ENCODE measurements at places on chromosomes 16 and 17. TPM values are rescaled to one million over a fixed set of nuclear protein-coding genes. Genes with fewer than 3 reads are reported as not detected.

- peak; percentile 64 for DNase-seq
These were observed 13.2 kb downstream of the IL4R start for GRCh38 chr16:27326738-27327585.

GRCh38 chr17:19316761-19317358, 45.7 kb downstream of the B9D1 start:
- no peak for DNase-seq

DNA sequence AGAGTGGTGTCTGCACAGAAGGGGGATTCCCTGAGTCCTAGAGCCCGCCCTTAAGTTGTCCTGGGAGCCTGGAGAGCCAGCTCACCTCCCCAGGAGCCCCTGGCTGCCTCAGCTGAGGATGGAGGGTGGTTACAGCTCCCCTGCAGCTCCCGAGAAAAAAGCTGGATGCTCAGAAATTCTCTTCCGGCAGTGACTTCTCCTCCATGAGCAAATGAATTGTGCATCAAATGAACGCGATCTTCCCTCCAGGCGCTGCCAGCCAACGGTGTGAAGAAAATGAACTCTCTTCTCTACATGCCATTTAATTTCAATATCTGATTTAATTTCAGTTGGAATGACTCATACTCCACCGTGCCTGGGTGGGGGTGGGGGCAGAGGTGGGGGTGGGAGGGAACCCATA, 14.3 kb upstream of the C16orf74 start:
- DNase-seq, result no peak

- DNase-seq, result no peak
These were observed 18.3 kb downstream of the SLC7A6OS start for GRCh38 chr16:68292425-68292824.

- DNase-seq, result no peak
These were observed 396.6 kb upstream of the DYNLRB2 start for GRCh38 chr16:80144191-80144590.

DNA sequence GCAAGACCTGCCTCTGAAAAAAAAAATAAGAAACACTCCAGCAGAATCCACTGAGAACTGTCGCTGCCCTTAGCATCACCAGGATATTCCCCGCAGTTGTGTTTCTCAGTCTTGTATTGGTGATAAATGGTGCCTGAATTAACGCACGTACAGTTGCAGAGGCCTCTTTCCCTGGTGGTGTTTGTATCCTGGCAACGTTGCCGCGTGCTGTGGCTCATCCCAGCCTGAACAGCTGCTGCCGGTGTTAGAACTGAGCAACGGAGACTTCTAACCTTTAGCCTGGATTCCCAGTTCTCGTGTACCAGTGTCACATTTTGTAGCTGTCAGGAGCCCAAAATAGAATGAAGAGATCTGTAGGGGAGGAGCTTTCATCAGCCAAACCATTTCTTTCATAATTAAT, 4.8 kb downstream of the MLYCD start:
- no peak for DNase-seq

DNA sequence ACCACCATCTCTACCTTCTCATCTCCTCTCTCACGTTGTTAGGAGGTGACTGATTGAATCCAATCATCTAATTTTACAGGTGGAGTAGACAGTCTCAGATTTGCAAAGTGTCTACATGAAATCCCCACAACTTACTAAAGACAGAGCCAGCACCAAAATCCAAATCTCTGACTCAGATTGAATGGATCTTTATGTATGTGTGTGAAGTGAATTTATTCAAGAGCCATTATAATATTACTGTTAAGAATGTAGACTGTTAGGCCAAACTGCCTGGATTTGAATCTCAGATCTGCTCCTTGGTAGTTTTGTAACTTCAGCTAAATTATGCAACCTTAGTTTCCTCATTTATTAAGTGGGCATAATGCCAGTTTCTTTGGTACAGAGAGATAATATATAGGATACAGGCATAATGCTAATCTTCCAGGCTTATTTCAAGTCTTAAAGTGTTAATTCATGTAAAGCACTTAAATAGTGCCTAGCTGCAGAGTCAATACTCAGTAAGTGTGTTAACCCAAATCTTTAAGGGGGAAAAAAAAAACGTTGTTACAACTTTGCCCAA, 12.7 kb downstream of the CNEP1R1 start:
- no peak for DNase-seq

GRCh38 chr17:22510504-22510903, 818.2 kb downstream of the KCNJ18 start:
- no peak for DNase-seq

GRCh38 chr17:27536781-27537180, 80.5 kb downstream of the KSR1 start:
- DNase-seq, result no peak

- DNase-seq, result no peak
These were observed 49.9 kb downstream of the NLRC5 start for GRCh38 chr16:57039148-57039812.

GRCh38 chr16:81366316-81366932, 51.7 kb downstream of the GAN start:
- no peak for DNase-seq

DNA sequence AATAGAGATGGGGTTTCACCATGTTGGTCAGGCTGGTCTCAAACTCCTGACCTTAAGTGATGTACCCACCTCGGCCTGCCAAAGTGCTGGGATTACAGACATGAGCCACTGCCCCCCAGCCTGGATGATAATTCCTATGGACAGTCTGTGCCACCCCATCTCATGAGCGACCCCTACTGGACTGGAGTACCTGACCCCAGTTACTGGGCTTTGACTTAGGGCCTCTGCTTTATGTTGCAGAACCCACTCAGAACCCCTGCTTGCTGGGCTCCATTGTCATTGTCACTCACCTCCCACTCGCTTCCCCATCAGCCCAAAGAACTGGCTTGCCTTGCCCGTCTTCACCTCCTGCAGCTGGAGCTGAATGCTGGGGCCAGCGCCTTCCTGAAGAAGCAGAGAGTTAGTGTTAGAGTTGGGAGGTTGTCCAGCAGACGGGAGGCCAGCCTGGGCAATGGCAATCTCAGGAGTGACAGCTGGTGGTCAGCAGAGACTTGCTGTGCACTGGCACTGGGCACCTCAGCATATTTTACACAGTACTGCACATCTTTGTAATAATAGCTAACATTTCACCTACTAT, 4.0 kb downstream of the TAC4 start:
- DNase-seq, result peak; percentile 47

DNA sequence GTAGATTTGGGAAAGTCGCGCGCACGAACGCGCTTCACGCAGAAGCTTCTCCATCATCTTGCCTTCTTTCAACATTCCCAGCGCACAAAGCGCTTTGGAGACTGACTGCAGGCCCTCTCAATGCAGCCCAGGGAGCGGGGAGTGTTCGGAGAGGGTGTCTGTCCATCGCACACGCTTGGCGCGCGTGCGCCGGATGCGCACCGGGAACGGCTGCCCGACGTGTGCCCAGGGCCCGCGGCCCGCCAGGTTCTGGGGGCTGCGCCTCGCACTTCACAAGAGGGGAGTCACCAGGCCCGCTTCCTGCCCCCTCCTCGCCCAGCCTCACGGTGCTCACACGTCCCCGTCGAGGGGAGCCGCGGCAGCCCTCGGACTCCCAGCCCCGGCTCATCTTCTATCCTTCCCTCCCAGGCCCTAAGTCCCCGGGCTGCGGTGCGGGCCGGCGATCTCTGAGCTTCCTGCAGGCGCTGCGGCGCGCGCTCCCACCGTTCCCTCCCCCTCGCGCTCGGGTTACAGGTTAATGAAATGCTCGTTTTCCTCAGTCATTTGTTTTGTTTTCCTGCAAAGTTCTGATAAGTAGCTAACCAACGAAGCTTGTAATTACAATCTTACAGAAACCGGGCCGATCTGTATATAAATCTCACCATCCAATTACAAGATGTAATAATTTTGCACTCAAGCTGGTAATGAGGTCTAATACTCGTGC, 2.8 kb upstream of the IRX3 start:
- DNase-seq, result no peak

GRCh38 chr17:979539-980405, at the start of gene NXN:
NXN (minus strand) TSS chr17:979776.
- peak; percentile 89 for DNase-seq

DNA sequence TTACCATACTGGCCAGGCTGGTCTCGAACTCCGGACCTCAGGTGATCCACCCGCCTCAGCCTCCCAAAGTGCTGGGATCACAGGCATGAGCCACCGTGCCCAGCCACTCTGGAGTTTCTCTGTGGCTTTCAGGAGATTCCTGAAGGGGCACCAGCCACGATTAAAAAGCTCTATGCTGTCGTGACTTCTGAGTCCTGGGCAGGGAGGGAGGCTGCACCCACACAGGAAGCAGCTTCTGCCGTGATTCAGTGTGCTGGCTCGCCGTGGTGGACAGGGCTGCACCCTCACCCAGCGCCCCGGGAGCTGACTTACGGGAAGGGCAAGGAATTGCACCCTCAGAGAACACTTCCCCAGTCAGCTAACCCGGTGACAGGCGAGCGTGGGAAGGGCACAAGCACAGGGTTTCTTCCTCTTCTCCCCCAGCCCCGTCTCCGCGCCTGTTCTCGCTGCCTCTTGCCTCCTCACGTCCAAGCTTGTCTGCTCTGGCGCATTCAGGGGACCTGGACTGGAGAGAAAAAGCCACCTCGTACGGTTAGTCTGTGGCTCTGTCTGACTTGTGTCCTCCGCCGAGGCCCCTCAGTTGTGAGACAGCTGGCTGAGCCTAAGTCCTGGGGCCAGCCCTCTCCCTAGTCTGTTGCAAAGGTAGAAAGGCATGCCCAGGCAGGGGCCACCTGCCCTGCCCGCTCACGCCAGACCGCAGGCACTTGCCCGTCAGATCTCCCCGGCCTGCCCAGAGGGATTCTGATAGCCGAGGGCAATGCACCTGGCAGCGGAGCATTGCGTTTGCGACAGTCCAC, 145.0 kb downstream of the SEC14L1 start:
- DNase-seq, result peak; percentile 68

DNA sequence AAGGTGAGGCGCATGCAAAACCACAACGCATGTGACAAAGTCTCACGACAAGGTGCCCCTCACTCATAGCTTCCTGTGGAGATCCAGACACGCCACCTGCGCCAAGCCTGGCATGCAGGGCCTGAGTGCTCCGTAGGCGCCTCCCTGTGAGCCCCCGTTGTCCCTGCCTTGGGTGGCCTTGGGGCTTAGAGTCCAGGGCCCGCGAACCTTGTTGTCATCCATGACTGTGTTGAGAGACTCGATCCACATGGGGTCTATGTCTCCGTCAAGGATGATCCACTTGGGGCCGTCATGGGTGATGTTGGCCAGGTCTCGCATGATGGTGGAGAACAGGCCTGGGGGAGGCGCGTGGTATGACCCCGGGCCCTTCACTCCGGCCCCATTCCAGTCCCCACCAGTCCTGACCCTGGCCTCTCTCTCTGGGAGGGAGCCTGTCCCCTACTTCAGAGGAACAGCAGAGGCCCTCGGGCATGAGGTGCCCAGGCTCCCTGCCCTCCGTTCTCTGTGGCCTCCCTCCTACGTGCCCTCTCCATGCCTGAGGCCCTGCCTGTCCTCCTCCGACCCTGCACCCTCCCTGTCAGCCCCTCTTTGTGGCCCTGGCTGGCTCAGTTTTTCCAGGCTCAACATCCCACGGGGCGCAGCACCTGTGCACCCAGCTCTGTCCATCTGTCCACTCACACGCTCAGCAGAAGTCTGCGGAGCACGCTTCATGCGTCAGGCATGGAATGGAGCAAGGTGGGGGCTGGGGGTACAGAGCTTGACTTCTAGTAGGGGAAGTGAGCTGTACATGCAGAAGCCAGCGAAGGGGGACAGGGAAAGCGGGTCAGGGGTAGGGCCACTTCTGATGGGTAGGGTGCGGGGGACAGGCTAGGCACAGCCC, 85.7 kb downstream of the DNAH17 start:
- DNase-seq, result no peak

GRCh38 chr17:67725807-67726206, 8.1 kb downstream of the NOL11 start:
- no peak for DNase-seq

GRCh38 chr17:9294661-9295210, 273.4 kb downstream of the NTN1 start:
- DNase-seq, result no peak

- no peak for DNase-seq
These were observed 10.3 kb upstream of the NFAT5 start for GRCh38 chr16:69555437-69555836.

DNA sequence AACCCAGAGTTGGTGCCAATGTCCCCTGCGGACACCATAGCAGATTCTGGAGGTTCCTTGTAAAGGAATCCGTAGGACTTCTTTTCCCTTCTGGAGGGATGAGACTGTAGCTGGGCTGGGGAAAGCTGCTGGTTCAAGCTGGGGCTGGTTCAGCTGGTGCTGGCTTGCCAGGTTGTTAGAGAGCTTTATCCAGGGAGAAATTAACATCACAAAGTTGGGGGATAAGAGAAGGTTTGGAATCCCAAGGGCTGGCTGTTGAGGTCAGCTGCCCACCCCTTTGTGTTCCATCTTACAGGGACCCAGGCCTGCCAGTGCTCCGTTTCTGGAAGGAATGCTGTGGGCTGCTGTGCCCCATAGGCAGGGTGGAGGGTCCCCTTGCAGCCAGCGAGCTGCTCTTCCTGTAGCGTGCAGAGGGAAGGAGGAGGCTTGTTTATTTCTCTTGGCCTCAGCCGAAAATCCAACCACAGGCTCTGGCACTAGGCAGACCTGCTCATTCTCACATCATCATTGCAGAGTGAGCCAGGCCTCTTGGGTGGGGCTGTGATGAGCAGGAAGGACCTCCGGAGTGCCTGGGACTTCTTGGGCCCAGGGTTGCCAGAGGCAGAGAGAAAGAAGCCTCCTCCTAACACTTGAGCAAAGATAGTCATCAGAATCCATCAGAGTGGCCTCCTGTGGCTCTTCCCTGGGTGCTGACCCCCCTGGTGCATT, 251.1 kb downstream of the SEC14L1 start:
- DNase-seq, result peak; percentile 65

GRCh38 chr17:48860034-48860433, 29.2 kb downstream of the CALCOCO2 start:
- DNase-seq, result no peak

DNA sequence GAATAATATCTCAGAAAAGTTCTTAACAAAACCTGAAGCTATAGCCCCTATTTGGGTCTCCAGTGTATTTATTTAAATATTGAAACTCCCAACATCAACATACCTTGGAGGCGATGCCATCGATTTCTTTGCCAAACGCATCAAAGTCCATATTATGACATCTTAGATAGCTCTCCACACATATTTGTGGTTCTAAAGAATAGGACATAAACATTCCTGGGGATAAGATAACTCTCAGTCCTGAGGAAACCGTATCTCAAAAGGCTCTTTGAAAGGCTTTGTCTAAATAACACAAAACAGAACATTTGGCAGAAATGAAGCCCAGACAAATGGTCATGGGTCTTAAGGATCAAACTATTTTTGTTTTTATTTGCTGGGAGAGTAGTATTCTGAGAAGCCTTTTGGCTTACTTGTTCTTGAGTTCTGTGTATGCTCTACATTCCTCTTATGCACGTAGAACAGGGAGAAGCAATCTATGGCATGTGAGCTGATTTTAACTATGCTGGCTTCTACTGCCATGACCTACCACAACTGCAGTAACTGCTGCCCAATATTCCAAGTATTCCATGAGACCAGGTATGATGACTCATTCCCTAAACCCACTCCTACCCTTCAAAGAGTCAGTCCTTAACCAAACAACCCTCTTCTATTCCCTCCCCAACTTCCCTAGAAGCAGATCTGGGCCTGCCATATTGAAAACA, 279.0 kb upstream of the ZFHX3 start:
- DNase-seq, result no peak

Gene CDH3
- total RNA-seq, result 3.6 TPM

Gene WDR45B
- 119 TPM for total RNA-seq

Gene CDYL2
- 4.8 TPM for total RNA-seq

Gene SKAP1
- total RNA-seq, result 2.1 TPM

Gene STH
- not detected for total RNA-seq

Gene DBF4B
- 5.6 TPM for total RNA-seq

Gene HS3ST3B1
- total RNA-seq, result 1.1 TPM

Gene DNAAF8
- 0.69 TPM for total RNA-seq

Gene RABEP2
- 47.4 TPM for total RNA-seq

Measured in colonic mucosa (tissue), 4 donors.